ENCODE measurements at places on chromosomes 11 and 22.

DNA sequence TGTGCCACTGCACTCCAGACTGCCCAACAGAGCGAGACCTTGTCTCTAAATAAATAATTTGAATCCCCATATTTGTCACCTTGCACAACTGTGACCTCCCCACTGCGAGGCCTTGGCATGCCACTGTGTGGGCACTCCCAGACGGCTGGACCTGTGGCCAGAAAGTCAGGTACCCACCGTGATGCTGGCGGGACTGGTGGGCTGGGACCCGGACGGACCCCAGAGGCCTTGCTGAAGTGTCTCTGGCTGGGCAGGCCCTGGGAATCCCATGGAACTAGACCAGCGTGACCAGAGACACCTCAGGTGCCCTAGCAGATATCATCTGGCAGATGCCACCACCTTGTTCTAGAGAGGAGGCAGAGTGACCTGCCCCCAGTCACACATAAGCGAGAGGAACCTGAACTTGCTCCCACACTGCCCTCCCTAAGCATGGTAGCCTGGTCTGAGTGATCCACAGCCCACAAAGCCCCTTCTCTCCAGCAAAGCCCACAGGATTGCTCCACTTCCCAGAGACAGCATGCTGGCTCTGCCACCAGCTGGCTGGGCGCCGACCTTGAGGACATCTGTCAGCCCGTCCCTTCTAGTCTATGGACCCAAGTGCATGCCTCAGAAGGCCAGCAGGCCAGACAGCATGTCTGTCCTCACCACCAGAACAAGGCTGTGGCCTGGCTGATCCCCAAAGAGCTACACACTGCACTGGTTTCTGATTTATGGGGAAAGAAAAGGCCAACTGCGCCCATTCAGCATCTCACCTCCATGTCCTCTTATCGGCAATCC is 9.5 kb downstream of the MACROD1 start:
- DNase-seq: no peak

DNA sequence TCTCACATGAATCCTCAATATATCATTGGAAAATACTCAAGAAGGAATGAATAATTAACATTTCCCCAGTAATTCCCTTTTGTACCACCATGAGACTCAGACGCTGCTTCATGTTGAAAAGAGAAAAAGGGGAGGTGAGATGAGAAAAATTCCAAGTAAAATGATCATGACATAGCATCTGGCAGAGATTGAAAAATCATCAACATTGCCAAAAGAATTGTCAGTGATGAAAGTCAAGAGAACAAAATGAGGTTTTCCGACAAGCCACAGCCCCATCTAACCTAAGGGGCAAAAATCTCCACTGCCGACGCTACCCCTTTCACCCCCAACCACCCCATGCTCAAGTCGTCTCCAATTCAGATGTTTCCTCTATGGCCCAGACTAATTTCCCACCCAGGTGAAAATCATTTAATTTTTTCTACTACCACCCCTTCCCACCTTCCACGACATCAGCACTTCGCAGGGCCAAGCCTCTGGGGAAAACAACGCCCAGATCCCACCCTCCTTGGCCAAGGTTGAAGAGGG is 1.2 kb downstream of the RAB6A start:
- no peak for DNase-seq

GRCh38 chr11:99693941-99694492 is 673.3 kb downstream of the CNTN5 start:
- DNase-seq: no peak

DNA sequence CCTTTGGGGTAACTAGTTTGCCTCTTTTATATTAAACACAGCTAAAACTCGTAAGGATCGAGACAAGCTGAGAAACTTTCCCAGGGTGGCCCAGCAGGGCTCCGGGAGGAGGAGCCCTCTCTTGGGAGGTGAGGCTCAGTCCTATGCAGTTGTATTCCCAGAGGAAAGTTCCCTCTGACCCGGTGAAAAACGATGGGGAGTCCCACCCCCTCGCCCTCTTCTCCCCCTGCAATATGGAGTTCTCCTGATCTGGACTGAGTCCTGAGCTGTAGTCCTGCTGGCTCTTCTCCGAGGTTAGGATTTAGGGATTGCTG is 1.3 kb downstream of the NTM start:
- no peak for DNase-seq

- no peak for DNase-seq
Observed at GRCh38 chr11:111526501-111526900, 11.9 kb downstream of the HOATZ start.

DNA sequence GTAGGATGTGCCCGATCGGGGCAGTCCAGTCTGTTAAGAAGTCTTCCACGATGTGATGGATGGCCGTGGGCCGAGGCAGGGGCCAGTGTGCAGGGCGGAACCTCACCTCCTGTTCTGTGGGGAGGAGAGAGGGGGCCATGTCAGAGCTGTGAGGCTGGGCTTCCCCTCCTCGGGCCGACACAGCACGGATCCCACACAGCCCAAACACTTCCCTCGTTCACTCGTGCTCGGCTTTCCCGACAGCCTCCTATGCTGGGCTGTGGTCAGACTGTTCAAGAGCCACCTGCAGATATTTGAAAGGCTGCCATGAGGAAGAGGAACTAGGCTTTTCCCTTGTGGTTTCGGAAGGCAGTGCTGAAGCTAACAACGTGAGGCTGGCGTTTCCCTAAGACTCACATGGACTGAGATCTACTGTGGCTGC is 12.3 kb upstream of the TXN2 start:
- DNase-seq: no peak

DNA sequence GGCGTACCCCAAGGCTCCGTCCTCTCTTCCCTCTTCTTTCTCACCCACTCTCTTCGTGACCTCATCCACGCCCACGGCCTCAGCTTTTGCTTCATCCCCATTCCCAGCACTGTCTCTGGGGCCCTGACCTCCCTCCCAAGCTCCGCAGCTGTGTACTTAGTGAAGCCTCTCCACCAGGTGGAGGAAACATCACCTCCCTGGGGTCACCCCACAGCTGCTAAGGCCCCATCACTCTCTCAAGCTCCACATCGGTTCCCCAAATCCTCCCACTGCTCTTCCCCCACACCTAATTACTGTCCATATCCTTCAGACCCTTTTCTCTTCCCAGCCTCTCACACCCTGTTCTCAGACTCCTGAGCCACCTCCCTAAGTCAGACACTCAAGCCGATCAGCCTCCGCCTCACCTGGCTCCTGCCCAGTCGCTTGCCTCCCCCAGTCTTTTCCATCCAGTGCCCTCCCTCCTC is 7.9 kb upstream of the SYT7 start:
- no peak for DNase-seq

DNA sequence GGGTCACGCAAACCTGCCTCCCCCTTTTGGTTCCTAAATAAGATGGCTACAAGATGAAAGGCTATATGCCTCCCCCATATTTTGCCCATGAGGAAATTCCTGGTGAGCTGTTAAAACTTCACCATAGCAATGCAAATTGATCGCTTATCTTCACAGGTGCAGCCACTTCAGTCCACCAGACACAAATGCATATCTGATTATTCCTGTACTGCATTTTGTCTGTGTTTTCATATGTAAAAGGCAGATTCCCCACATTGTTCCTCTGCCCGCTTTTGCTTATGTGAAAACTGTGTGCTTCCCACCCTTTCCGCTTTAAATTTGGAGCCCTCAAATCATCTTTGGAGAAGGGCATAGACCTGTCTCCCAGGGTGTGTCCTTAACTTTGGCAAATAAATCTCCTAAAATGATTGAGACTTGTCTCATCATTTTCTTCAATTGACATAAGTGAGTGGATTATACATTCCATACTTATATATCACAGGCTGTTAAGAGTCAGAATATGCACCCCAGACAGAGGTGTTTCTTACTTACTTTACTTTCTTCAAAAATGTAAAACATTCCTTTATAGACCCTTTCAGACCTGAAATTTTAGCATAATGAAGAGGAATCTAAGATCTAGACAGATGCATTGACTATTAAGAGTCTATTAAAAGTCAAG is 116.4 kb downstream of the CASP12 start:
- no peak for DNase-seq

GRCh38 chr11:71420455-71421241 is 27.5 kb downstream of the DHCR7 start:
- peak; percentile 7 for DNase-seq

DNA sequence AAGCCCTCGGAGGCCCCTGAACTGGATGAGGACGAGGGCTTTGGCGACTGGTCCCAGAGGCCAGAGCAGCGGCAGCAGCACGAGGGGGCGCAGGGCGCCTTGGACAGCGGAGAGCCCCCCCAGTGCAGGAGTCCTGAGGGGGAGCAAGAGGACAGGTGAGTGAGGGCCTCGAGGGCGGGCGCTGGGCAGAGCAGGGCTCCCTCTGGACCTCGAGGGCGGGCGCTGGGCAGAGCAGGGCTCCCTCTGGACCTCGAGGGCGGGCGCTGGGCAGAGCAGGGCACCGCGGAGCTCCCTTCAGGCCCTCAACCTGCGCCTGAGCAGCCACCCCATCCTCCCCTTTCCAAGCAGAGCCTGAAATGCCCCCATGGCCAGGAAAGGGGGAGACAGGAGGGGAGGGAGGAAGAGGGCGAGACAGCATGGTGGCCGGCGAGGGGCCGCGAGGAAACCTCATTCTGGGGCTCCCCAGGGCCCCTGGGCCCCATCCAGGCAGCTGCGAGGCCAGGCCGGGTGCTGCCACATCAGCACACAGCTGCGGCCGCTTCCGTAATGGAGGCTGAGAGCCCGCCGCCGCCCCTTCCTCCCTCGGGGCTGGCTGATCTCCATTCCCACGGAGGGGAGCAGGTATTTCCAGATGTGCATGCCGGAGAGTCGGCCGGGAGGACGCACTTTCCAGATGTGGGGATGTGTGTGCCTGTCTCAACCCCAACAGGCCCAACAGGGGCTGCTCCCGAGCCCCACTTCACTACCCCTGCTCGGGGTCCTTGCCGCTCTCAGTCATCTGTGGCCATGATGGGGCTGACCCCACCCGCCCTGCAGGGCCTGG is 10.0 kb downstream of the PRR33 start:
- no peak for DNase-seq

- DNase-seq: no peak
Observed at GRCh38 chr11:76491644-76492043, 46.8 kb downstream of the EMSY start.

DNA sequence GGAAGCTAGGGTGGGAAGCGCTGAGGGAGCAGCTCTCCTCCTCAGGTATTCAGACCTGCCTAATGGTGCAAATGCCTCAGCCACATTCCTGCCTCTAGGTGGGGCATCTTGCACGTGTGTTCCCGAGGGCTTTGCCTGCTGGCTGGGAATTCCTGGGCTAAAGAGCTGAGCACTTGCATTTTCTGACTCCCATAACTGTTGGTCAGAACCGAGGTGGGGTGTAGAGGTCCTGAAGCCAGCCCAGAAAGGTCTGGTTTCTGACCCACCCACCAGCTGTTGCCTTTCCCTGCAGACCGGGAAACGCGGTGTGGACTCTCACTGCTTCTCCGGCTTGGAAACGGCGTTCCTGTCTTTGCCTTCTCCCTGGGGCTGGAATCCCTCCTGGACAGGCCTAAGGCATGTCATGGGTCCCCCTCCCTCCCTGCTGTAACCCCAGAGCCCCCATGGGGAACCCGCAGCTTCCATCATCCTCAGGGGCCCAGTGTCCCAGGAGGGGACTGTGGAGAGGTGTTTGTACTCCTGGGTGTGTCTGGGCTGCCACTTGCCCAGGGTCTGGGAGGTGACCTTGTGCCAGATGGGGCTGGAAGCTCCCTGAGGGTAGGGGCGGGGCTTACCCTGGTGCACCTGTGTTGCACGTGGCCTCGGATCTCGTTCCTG is 24.0 kb upstream of the SMIM38 start:
- DNase-seq: no peak

DNA sequence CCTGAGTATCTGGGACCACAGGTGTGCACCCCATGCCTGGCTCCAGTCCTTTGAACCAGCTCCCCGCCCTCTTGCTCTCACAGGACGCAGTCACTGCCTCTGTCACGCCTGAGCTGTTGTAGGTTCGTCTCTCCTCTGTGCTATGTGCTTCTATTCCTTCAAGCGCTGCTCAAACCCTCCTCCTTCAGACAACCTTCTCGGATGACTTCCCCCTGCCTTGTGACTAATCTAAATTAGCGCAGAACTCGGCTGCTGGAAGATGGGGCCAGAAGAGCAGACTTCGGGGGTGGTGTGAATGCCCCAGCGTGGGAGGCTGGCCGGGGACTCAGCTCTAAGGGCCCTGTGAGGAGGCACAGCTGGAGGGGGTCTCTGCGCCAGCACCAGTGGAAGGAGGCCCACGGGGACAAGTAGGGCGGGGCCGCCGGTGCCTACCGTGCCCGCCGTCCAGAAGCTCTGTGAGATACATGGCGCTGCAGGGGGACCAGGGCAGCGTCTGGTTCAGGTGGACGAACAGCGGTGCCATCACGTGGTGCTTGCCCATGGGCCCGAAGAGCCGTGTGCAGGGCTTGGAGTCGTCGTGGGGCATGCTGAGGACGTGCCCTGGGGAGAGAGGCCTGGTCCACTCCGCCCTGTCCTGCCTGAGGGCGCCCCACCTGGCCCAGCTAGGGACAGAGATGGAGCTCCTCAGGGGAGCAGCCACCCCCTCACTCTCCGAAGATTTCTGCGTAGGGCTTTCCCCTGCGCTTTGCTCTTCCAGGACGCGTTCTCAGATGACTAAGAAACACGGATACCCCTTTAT is 12.5 kb downstream of the ADAMTS8 start:
- DNase-seq: no peak

DNA sequence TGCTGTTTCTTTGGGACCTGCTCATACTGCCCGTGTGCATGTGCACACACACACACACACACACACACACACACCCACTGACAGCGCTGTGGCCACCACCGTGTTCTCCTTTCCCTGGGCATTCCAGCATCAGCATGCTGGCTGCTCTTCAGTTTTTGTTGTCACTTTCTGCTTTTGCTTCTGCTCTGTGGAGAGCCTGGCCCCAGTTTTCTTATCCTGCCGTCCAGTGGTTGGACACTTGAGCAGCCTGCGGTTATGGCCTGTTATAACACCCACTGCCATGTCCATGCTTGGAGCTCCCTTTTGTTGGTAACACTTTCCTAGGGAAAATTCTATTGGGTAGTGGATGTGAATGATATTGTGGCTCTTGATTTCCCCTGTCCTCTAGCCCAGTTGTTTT is 83.6 kb downstream of the OSBP2 start:
- no peak for DNase-seq

- DNase-seq: no peak
Observed at GRCh38 chr11:72066855-72067254, 13.5 kb downstream of the NUMA1 start.

- DNase-seq: no peak
Observed at GRCh38 chr11:3356858-3357257, 22.1 kb downstream of the ZNF195 start.

GRCh38 chr22:47601666-47602065 is 839.2 kb downstream of the TBC1D22A start:
- DNase-seq: no peak

DNA sequence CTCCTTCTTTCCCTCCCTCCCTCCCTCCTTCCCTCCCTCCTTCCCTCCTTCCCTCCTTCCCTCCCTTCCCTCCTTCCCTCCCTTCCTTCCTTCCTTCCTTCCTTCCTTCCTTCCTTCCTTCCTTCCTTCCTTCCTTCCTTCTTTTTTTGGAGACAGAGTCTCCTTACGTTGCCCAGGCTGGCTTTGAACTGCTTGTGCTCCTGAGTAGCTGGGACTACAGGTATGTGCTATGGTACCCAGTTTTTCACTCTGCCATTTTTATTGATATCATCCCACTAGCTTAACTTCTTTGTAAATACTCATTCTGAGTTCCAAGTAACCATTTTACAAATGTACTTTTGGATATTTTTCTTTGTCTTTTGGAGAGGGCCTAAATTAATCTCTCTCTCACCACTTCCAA is 336.8 kb upstream of the DDI1 start:
- DNase-seq: no peak

GRCh38 chr22:46842606-46843005 is 80.2 kb downstream of the TBC1D22A start:
- no peak for DNase-seq

GRCh38 chr11:120028897-120029258 is 109.0 kb downstream of the TRIM29 start:
- DNase-seq: no peak

All from activated CD4-positive, alpha-beta T cell treated with anti-CD3 and anti-CD28 coated beads, Interleukin-2, Interleukin-4, amounts not matched to agents 100 ng/mL and 50 ng/mL, durations not matched to agents 16 hours and 8 hours (primary cell).